ENCODE measurements at places on chromosomes 5 and 9.

- no peak for DNase-seq
Measured at GRCh38 chr9:131968632-131969031, 111.0 kb downstream of the MED27 start.

DNA sequence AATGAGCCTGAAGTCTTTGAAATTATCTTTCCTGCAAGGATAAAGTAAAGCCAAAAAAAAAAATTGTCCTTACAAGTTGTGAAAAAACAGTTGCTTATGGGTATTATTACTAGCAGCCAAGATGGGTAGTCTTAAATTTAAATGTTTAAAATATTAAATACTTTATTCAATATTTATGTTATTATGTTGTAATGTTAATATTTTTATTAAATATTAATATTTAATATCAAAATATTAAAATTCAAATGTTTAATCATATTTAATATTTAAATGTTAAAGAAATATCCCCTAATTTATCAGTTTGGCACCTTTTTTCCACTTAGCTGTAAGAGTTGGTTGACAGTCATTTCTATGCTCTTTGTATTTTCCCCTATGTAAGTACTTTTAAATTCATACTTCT lies 86.1 kb downstream of the PCSK5 start:
- DNase-seq, result no peak

DNA sequence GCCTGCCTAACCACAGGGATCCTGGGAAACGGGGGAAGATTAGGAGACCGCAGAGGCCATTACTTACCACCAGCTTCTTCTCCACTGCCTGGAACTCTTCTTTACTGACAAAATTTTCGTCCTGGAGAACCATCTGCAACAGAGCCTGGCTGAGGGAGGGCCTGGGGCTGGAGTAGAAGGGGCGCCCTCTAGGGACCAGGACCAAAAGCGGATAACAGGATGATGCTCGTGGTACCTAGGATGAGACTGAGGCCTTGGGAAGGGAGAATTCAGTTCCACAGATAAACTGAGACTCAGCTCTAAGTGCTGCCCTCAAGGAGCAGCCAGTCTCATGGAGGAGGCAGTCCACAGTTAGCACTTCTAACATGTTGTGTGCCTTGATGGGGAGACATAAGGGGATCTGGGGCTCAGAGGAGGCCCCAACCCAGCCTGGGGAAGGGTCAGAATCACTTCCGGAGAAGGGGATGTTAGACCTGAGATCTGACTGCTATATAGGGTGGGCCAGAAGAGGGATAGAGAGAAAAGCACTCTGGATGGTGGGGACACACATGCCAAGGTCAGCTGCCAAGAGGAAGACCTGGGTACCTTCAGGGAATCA lies 1.2 kb downstream of the SPATA24 start:
- no peak for DNase-seq

DNA sequence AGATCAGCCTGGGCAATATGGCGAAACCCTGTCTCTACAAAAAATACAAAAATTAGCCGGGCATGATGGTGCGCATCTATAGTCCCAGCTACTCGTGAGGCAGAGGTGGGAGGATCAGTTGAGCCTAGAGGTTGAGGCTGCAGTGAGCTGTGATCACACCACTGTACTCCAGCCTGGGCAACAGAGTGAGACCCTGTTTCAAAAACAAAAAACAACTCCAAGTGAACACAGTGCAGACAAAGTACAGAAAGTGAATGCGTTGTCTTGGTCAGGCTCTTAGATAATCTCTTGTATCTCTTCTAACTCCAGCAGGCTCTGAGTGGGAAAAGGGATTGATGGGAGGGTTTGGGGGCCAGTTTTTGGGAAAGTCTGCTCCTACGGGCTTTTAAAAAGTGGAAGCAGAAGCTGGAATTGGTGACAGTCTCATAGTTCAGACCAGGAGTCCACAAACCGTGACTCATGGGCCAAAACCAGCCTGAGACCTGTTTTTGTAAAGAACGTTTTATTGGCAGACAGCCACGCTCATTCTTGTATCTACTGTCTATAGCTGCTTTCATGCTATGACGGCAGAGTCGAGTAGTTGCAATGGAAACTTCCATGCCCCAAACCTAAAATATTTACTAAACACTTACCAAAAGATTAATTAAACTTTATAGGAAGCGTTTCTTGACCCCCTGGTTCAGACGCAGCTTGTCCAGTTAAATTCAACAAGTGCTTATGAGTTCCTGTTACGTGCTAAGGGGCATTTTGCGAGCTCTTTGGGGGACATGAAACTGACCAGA lies 32.9 kb downstream of the NDST1 start:
- DNase-seq, result peak; percentile 60

DNA sequence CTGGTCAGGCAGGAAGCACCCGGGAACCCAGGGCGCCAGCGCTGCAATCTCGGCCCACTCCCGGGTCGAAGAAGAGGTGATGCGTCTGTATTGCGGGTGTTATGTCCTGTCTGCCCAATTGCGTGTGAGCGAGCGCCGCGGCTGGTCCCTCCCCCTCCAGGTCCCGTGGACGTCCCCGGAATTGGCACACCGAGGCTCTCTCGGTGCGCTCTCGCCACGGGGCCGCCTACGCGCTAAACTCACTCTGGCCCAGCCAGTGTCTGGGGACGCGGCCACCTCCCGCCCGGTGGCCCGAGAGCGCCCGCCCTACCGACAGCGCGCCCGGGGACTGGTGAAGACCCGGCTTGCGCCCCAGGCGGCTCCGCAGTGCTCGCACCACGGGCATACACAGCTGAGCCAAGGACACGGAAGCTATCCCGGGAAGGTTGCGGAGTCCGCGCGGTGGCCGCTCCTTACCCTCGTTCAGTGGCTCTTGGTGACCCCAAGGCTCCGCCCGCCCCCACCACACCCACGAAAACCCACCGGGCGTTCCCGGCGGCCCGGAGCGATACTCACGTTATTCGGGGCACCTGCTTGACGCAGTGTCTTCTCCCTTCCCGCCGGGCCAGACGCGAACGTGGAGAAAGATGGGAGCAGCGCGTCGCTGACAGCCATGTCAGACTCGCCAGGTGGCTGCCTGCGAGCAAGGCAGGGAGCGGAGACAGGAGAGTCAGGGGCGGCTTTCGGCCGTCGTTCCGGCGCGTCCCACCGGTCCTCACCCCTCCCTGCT lies 1.0 kb downstream of the KLF4 start:
- DNase-seq, result no peak

- DNase-seq, result no peak
Measured at GRCh38 chr5:80119372-80119771, 84.2 kb downstream of the THBS4 start.

DNA sequence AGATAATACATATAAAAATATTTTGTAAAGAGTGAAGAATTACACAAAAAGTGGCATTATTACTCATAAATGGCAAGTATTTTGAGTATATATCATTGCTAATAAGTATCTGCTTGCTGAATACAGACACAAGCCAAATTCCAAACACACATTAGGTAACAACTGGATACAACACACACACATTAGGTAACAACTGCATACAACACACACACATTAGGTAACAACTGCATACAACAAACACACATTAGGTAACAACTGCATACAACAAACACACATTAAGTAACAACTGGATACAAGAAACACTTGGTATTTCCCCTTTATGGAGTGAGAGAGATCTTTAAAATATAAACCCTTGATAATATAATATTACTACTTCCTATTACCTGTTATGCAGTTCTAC lies 13.2 kb downstream of the LRRC14B start:
- no peak for DNase-seq

GRCh38 chr5:66994790-66995189 lies 201.8 kb downstream of the CD180 start:
- no peak for DNase-seq

GRCh38 chr5:18095061-18095460 lies 460.8 kb downstream of the TAF11L14 start:
- no peak for DNase-seq

DNA sequence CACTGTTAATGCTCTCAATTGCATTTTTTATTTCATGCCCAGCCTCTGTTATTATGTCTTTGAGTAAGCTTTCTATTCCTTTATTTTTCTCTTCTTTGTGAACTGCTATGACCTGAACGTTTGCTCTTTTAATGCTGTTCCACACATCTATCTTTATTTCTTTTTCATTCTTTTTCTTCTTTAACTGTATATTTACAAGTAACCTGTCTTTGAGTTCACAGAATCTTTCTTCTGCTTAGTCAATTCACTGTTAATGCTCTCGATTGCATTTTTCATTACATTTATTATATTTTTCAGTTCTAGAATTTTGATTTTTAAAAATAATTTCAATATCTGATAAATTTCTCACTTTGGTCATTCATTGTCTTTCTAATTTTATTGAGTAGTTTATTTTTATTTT lies 316.3 kb upstream of the MEF2C start:
- no peak for DNase-seq
